OCI-M1 (cell line): ENCODE measurements at places on chromosomes 3 and 15.

- no peak for DNase-seq
Observed at GRCh38 chr3:61828184-61828874, 267.0 kb downstream of the PTPRG start.

DNA sequence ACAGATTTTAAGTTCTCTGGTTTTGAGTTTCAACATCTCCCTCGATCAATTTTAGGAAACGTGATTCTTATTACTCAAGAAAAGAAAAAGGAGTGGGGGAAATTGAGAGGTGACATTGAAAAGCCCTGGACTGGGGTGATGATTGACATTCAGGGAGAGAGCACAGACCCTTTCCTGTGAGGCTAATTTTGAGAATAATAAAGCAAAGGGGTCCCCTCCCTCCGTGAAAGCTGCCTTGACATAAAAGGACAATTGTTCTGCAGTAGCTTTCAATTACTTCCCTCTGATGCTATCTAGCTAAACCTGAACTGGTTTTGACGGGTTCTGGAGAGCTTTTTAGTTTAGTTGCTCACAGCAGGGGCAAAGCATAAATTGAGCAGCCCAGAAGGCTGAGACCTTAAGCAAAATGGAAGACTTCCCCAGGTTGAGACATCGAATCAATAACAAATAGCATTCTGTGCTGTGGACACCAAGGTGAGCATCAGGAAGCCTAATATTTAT lies 14.4 kb upstream of the CMTM8 start:
- DNase-seq = no peak

DNA sequence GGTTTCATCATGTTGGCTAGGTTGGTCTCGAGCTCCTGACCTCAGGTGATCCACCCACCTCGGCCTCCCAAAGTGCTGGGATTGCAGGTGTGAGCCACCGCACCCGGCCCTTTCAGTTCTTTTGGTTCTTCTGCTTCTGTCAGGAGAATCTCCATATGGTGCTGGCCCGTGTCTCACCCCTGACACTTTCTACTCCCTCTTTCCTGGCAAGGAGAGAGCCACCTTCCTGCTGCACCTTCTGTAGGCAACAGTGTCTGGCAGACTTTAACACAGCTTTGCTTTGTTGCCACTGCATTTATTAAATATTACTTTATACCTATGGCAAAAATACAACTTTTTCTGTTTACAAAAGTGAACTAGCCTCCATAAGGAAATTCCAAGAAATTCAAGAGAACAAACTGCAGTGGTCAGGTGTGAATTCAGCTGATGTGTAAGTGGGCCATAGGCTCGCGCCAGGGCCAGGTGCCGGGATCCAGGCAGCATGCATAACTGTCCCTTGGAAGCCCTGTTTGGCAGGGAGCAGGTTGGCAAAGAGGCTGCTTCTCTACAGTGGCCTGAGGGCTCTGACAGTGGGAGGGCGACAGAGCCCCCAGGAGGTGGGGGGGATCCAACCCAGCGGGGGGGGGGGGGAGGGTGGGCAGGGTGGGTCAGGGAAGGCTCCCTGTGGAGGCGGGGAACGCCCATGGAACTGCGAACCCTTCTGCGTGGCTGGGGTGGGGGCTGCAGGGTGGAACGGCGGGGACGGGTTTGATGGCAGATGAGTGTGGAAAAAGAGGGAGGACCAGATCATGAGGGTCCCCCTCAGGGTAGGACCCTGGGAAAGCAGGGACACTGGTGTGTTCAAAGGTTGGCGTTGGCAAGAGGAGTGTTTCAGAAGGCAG lies 21.1 kb downstream of the CTSH start:
- DNase-seq = no peak

- DNase-seq = no peak
Observed at GRCh38 chr3:12963922-12964701, 109.1 kb downstream of the IQSEC1 start.

- DNase-seq = no peak
Observed at GRCh38 chr3:131892331-131892730, 142.5 kb downstream of the CPNE4 start.

GRCh38 chr3:134079761-134080160 lies 50.0 kb upstream of the SLCO2A1 start:
- no peak for DNase-seq

DNA sequence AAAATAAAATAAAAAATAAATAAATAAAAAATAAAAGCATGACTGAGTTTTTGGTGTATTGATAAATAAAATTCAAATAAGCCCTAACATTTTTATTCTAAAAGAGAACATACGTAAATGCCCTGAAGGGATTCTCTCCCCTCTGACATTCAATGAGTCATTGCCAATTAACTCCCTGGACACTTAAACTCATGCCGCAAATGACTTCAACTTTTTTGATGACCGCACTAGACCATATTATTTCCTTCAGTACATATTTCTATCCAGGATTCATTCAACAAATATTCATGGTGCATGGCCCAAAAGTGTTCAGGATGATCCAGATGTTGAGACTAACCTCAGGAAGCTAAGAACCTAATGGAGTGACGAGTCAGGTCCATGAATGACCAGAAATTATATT lies 195.9 kb upstream of the LRRN1 start:
- no peak for DNase-seq

GRCh38 chr3:17038141-17038540 lies 153.4 kb downstream of the PLCL2 start:
- no peak for DNase-seq

DNA sequence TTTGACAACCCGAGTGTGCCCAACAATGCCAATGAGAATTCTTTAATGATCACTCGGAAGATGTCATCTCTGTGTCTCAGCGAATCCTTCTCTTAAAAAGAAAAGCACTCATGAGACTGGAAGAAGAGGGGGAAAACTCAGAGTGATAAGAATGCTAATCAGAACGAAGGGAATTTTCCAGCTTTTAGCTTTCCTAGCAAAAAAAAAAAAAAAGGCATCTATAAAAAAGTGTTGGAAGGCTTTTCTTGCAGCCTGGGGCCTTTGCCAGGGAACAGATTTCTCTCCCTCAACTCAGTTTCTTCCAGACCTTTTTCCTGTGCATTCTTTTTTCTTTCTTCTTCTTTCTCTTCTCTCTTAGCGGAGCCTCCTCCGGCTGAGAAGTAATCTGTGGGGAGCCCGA lies 80.5 kb upstream of the NEO1 start:
- no peak for DNase-seq

GRCh38 chr3:108122276-108122675 lies 31.4 kb upstream of the CD47 start:
- DNase-seq = peak; percentile 16

DNA sequence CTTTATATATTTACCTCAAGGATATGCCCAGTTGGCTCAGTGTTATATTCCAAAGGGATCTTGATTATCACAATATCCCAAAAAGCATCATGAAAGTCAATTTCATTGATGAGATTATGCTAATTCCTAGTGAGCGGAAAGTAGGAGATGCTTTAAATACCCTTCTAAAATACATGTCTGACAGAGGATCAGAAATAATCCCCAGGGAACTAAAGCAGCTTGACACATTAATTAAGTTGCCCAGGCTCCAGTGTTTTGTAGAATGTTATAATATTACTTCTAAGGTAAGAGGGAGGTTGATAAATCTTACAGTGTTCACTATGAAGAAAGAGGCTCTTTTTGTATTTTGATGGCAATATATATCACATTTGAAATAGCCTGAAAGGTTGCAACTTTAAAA lies 767.5 kb upstream of the ROBO1 start:
- DNase-seq = no peak
